ENCODE measurements at places on chromosomes 6 and 20.

GRCh38 chr6:48135323-48136084 is 24.5 kb upstream of the PTCHD4 start:
- no peak for DNase-seq

DNA sequence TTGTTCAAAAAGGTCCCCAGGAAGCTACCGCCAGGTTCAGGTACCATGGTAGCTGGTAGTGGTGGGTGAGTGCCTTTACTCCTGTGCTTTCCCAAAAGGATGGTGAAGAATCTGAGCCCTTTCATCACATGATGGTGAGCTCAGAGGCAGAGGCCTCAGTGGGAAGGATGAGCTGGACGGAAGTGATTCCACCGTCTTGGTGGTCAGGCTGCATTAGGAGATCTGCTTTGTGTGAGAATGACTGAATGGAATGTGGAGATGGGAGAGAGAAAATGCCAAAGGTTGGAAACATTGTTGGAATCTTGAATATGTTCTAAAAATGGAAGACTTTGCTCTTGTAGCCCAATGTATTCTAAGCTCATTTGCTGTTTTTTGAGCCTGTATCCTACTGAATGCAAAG is 108.1 kb upstream of the SCP2D1 start:
- no peak for DNase-seq

DNA sequence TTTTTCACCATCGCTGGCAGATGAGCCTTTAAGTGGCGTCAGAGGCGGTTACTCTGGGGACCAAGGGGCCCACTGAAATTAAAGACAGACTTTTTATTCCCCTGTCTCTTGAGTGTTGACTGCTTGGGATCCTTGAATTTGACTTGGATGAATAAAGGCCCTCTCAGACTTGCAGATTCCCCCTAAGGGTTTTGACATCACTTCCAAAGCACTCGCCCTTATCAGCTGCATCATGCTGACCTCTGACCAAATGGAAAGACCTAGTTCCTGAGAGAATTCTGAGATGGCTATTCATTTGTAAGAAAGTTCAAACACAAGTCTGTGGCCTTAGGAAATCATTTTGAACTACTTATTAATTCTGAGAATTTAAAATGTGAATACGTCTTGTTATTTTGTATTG is 13.5 kb upstream of the MOXD1 start:
- DNase-seq, result no peak

- DNase-seq, result no peak
Observed at GRCh38 chr20:35974256-35974655, 5.9 kb downstream of the CNBD2 start.

- no peak for DNase-seq
Observed at GRCh38 chr20:22509843-22510147, 74.6 kb downstream of the FOXA2 start.

GRCh38 chr20:12581644-12582289 is 427.0 kb upstream of the SPTLC3 start:
- DNase-seq, result no peak

- DNase-seq, result no peak
Observed at GRCh38 chr6:152746172-152746553, 4.4 kb upstream of the VIP start.
